ENCODE measurements at places on chromosomes 7 and 10. TPM values are rescaled to one million over a fixed set of nuclear protein-coding genes. Genes with fewer than 3 reads are reported as not detected.

DNA sequence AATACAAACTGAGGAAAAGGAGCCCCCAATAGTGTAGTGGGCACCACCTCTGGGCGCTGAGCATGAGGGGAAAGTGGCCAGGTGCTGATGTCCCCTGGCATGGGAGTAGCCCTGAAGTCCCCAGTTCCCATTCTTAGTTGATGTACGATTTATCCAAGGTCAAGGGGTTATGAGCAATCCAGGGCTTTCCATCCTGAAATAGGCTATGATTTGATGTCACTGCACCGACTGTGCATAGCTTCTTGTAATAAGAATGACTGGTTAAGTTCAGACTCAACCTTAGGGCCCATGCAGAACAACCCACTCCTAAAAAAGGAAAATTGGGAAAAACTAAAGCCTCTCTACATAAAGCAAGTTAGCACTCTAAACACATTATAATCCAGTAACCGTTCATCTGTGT is 4.4 kb downstream of the FRAT1 start:
- DNase-seq = no peak

- no peak for DNase-seq
Measured at GRCh38 chr10:77555591-77556212, 81.9 kb downstream of the KCNMA1 start.

The TMEM273 gene
- 3.6 TPM for polyA plus RNA-seq

The TBXAS1 gene
- 27.9 TPM for polyA plus RNA-seq

GRCh38 chr10:124264711-124265390 is 153.9 kb downstream of the OAT start:
- no peak for DNase-seq

GRCh38 chr7:27611059-27611458 is 51.6 kb downstream of the HIBADH start:
- DNase-seq = no peak

The GNAT3 gene
- polyA plus RNA-seq = not detected

DNA sequence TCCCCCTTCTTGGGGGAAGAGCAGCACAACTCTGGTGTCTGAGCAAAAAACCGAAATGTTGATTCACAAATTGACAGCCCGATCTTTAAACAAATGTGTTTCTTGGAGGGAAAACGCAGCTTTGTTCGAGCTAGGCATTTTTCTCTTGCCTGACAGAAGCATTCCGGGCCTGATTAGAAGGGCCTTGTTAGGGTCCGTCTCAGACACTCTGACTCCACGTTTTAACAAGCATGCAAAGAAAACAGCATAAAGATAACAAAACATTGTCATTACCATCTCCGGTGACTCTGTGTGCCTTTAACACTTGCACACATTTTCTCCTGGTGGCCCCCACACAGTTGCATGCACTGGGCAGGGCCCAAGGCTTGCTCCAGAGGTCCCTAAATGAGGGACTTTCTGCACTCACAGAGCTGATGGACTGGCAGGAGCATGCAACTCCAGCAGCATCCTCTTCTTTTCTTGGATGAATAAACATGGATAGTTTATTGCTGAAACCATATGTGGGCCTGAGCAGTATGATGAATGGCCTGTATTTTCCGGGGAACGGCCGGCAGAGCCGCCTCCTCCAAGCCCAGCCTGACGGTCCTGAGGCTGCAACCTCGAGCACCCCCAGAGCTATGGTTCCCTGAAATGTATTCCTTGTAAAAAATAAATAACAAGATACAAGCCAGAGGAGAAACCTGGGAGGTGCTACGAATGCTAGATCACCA is 50.9 kb downstream of the EBF3 start:
- DNase-seq = no peak

DNA sequence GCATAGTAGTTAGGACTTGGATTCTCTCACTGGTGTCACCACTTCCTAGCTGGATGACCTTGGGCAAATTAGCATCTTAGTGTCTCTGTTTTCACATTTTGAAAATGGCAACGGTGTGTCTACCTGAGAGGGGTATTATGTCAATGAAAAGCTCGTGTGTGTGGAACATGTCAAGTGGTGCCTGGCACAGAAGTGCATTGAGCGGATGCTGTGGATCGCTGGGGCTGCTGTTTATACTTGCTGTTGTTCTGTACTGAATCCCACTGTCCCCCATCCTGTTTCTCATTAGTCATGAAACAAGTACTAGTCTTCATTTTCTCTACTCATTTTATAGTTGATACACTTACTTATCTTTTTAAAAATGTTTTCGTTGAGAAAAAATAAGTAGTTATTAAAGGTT is 26.1 kb downstream of the RBM33 start:
- DNase-seq = no peak

- no peak for DNase-seq
Measured at GRCh38 chr10:110569122-110569521, 1.6 kb downstream of the SMC3 start.

The PWWP2B gene
- 8.3 TPM for polyA plus RNA-seq

The PDZD7 gene
- polyA plus RNA-seq = 2.1 TPM

The TFEC gene
- polyA plus RNA-seq = 25.6 TPM

The MLLT10 gene
- polyA plus RNA-seq = 46.6 TPM

The PITX3 gene
- 0.43 TPM for polyA plus RNA-seq

- no peak for DNase-seq
Measured at GRCh38 chr7:12647364-12648219, 39.8 kb upstream of the ARL4A start.

The ZNF467 gene
- polyA plus RNA-seq = 25.5 TPM

The FLNC gene
- 21.0 TPM for polyA plus RNA-seq

The MORN4 gene
- 25.0 TPM for polyA plus RNA-seq

- no peak for DNase-seq
Measured at GRCh38 chr7:96144260-96144526, 177.7 kb downstream of the SLC25A13 start.

DNA sequence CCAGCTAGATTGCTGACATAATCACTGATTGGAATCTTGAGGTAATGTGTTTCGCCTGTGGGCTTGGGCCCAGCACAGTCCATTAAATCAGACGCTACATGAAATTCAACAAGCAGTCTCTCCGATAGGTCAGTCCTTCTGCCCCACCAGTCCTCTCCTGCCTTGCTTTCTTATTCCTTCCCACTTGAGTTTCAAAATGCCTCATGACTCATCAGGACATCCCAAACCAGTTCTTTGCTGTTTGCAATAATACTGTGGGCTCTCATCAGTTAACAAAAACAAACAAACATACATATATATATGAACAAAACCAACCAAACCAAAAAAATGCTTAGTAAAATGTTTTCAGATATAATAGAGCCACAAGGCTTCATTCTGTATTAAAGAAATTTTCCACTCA is 599.0 kb downstream of the SORCS1 start:
- no peak for DNase-seq

The FRMPD2 gene
- polyA plus RNA-seq = 0.83 TPM

The ARHGAP22 gene
- 1.9 TPM for polyA plus RNA-seq

DNA sequence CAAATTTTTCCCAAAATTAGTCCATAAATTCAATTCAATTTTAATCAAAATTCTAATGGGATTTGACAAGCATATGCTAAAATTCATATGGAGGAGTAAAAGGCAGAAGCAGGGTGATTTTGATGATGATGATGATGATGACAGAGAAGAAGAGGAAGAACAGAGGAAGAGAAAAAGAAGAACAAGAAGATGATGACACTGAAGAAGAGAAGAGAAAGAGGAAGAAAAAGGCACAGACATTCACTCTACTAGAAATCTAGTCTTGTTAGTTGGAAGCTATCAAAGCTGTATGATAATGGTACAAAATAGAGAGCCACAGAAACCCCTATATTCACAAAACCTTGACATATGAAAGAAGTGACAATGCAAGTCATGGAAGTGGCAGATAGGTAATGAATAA is 157.9 kb downstream of the ELMO1 start:
- DNase-seq = no peak

- no peak for DNase-seq
Measured at GRCh38 chr10:119595134-119595675, 1.6 kb downstream of the TIAL1 start.

DNA sequence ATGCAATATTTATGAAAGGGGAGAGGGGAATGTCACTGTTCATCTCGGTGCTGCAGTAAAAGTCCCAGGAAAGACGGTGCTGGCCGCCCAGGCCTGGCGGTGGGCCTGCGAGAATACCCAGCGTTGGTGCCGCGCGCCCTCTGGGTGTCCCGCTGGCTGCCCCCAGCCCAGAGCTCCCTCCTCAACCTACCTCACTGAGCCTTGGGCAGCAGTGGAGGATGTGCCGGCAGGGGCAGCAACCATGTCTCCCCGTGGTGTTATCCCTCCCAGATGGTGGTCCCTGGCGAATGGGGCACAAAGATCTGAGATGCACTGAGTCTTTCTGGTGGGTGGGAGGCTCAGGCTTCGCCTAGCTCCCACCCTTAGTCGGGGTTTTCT is 9.5 kb upstream of the TLX1 start:
- DNase-seq = no peak

- DNase-seq = no peak
Measured at GRCh38 chr7:65974191-65974801, 7.7 kb downstream of the GUSB start.

- no peak for DNase-seq
Measured at GRCh38 chr10:120459185-120459584, 2.2 kb downstream of the PLPP4 start.

DNA sequence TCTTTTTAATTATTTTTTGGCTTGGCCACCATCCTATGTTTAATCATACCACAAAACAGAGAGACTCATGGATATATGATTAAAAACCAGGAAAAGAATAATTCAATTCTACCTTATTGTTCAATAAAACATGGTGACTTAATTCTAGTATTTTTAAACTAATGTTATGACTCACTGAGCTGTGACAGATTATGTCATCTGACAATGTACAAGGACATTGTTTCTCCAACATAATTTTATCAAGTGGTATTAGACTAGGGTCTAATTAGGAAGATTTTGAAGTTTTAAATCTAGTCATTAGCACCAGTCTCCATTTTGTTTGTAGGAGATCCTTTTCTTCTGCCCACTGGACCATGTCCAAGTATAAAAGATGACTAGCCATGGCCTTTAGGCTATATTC is 199.3 kb upstream of the MDFIC start:
- no peak for DNase-seq

DNA sequence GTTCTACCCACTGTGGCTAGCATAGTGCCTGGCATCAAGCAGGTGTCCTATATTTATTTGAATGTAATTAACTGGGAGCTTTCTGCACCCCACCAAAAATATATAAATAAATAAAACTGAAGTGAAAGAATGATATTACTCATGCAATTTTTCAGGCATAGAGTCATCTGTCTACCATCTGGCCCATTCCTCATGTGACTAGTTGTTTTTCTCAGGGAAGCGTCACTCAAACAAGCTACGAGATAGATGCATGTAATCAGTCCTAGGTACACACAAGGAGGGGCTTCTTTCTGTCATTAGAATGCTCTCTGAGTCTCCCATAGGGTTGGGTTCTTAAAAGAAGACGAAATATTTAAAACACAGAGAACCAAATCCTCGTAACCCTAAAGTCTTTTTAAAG is 255.5 kb upstream of the KMT2E start:
- DNase-seq = no peak

GRCh38 chr10:122487174-122487765 is 25.9 kb downstream of the HTRA1 start:
- DNase-seq = no peak

DNA sequence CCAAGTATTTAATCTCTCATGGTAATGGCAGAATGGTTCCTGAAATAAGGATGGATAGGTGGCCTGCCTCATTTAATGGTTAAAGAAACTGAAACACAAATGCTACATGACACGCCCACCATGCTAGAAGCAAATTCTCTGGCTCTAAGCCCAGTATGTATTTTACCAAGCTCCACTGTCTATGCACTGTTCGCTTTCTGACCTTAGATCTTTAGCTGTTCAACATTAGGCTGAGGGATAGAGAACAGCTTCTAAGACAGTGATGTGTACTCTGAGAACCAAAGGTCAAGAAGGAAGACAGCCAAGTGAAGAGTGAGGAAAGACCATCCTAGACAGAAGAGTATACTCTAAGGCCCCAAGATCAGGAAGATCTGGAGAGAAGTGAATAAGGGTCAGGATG is 26.6 kb downstream of the FAM3C start:
- DNase-seq = no peak

- no peak for DNase-seq
Measured at GRCh38 chr10:125770844-125771243, 4.8 kb downstream of the MMP21 start.
